T47D (cell line): ENCODE measurements at places on chromosomes 1 and 21.

- DNase-seq = no peak
These were observed 870.6 kb upstream of the ADGRL4 start for GRCh38 chr1:79877086-79877485.

GRCh38 chr1:219495737-219496408 lies 117.0 kb downstream of the ZC3H11B start:
- DNase-seq = no peak

DNA sequence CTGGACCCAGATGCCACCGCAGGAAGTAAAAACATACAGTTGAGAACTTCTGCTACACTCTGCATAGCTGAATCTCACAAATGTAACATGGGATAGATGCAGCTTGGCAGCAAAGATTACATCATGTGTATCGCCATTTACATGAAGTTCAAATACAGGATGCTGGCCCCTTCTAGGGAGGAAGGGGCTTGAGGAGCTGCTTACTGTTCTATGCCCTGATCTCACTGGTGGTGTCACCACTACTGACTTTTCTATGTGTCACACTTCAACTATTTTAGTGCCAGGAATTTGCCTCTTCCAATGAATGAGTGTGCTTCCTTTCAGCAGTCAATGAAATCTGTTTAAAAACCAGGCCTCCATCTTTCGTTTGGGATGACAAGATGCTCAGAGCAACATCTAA lies 31.1 kb downstream of the MRAP start:
- no peak for DNase-seq

- peak; percentile 8 for DNase-seq
These were observed 36.1 kb upstream of the RGS1 start for GRCh38 chr1:192539297-192540092.

DNA sequence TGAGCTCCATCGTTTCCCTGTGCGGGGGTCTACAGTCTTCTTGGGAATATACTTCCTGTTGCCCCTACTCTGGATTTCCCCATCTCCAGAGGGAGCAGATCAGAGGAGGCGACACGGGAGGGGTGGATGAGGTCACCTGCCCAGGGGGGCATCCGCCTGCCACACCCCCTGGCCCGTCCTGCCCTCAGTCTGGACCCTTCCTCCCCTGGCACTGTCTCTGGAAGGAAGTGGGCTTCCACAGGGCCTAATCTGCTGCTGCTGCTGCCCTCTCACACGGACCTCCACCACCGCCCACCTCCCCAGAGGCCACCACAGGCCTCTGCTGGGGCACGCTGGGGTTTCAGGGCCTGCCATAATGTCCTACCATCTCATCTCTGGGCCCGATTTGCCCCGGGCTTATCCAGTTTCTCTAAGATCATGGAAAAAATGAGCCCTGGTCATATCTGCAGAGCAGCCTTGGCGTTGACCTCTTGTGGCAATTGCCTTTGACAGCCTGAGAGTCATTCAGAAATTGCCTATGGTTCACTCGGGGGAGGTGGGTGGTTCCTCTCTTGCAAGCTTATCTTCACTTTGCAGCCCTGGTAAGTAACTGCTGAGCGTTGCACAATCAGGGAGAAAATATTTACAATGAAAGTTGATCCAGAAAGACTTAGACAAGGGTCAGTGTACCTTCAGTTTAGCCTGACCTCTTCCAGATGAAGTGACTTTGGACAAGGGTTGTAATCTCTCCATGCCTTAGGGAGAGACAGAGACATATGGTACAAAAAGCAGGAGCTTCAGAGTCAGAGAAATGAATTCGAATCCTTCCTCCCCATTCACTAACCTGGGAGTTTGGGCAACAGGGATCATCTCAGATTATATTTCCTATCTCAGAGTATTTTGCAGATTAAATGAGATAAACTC lies 252.4 kb downstream of the TOMM20 start:
- DNase-seq = no peak

GRCh38 chr1:186054003-186054402 lies 319.8 kb downstream of the HMCN1 start:
- peak; percentile 11 for DNase-seq

- DNase-seq = no peak
These were observed 49.0 kb downstream of the TOMM20 start for GRCh38 chr1:235079443-235080296.

DNA sequence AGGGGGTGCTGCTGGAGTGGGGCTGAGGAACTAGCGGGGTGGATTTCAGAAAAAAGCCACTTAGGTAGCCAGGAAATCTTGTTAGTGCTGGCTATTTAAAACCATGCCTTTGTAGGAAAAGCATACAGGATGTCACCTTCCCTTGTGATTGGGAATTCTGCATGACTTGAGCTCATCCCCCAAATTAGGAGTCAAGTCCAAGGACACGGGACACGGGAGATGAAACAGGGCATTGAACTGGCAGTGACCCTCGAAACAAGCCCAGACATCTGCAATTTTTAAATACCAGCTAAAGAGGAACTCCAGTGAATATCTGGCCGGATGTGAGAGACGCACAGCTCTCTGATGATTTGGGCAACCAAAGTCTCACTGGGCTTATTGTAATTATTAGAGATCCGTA lies 32.8 kb downstream of the C2CD2 start:
- DNase-seq = no peak

- no peak for DNase-seq
These were observed 26.2 kb downstream of the KIF1B start for GRCh38 chr1:10236405-10237156.

DNA sequence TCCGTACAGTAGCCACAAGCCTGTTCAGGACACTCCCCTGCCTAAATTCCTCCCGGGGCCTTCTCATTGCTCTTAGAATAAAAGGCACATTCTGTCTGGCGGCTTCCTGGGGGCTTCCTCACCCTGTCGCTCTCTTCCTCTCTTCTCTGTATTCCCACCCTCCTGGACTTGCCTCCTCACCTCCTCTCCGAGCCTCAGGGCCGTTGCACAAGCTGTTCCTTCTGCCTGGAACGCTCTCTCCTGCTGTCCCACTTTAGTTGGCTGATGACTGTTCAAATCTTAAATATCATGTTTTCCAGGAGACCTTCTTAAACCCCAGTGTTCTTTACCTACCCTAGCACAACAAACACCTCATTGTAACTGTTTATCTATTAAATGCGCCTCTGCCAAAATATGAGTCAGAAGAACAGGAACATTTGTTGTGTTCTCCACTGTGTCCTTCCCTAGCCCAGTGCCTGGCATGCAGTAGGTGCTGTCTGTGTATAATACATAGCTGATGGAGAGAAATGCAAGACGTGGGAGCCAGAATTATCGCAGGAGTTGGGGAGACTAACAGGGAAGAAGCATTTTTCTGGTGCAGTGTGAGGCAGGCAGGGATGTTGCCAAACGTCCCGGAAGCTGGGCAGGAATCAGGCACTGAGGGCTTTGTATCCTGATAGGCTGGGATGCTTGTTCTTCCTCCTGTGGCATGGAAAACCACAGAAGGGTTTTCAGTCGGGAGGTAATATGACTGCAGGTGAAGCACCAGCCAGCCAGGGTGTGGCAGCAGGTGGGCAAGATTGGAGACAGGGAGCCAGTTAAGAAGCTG lies 24.1 kb upstream of the THRAP3 start:
- peak; percentile 46 for DNase-seq

DNA sequence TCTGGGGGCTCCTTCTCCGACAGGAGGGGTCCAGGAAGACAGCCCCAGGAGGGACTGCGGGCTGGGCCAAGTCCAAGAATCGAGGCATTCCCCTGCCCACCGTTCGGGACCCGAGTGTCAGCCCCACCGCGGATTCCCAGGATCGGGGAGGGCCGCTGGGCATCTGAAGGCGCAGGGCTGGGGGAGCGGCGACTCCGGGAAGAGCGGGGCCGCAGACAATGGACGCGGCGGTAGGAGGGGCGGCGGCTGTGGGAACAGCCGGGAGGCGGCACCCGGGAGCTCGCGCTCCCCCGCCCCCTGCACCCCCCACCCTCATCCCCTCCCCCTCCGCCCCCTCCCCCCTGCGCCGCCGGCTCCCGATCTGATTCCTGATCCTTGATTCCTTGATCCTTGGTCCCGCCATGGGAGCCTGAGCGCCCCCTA lies at the start of gene VANGL2:
TSS of gene VANGL2 (plus strand) at position 342 of the 423 bp plus-strand sequence. CDS start 15,274 bp downstream, outside the sequence.
- DNase-seq = peak; percentile 34

DNA sequence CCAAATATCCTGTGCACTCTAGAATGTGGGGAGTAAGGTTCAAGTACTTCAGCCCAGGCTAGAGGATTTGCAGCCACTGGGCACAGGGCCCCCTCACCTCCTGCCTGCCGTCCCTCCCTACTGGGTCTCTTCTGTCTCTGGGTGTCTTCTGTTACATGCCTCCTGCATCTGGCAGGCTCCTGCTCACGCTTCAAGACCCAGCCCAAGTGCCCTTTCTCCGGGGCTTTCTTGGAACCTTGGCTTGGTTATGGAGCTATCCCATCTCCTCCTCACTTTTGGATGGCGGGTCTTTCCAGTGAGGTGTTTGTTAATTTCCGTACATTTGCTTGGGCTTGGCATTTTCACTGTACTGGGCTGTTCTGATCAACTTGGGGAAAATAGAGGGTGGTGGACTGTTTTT lies 129.0 kb downstream of the GALNT2 start:
- DNase-seq = no peak

DNA sequence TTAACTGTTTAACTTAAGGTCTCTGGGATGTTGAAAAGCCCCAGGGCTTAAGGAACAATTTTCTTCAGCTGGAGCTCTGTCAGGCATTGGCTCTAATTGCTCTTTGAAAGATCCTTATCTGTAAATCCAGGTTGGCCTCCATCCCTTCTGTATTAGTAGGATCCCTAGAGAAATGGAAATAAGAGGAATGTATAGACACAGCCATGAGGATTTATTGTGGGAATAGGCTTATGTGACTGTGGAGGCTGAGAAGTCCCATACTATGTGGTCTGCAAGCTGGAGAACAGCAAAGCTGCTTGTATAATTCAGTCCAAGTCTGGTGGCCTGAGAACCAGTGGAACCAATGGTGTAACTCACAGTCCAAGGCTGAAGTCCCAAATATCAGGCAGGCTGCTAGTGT lies 47.6 kb upstream of the VAV3 start:
- DNase-seq = no peak

GRCh38 chr1:24327486-24327885 lies 8.3 kb downstream of the GRHL3 start:
- DNase-seq = no peak

- no peak for DNase-seq
These were observed 54.3 kb upstream of the TARBP1 start for GRCh38 chr1:234533034-234533891.

- DNase-seq = no peak
These were observed 818 bp downstream of the FHL3 start for GRCh38 chr1:38004284-38005108.

GRCh38 chr1:162690672-162691434 lies 58.6 kb downstream of the DDR2 start:
- DNase-seq = no peak

GRCh38 chr1:86183810-86184209 lies 27.2 kb upstream of the COL24A1 start:
- DNase-seq = no peak

DNA sequence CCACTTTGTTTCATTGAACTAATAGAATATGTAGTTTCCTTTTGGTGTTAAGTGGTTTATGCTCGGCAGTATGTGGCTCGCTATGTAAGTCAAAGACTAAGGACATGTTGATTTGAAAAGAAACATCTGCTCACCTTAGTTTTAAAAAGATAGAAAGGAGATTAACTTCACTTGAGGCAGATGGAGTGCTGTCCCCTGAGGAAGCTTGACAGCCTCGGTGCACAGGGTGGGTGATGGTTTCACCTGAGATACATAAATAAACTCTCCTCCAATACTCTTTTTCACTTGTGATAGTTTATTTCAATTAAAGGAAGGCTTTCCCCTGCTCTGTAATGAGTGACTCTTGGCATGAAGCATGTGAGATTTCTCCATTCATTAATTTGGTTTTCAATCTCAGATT lies 70.8 kb upstream of the FMN2 start:
- no peak for DNase-seq

- DNase-seq = no peak
These were observed 42.6 kb upstream of the CTPS1 start for GRCh38 chr1:40936931-40937339.

DNA sequence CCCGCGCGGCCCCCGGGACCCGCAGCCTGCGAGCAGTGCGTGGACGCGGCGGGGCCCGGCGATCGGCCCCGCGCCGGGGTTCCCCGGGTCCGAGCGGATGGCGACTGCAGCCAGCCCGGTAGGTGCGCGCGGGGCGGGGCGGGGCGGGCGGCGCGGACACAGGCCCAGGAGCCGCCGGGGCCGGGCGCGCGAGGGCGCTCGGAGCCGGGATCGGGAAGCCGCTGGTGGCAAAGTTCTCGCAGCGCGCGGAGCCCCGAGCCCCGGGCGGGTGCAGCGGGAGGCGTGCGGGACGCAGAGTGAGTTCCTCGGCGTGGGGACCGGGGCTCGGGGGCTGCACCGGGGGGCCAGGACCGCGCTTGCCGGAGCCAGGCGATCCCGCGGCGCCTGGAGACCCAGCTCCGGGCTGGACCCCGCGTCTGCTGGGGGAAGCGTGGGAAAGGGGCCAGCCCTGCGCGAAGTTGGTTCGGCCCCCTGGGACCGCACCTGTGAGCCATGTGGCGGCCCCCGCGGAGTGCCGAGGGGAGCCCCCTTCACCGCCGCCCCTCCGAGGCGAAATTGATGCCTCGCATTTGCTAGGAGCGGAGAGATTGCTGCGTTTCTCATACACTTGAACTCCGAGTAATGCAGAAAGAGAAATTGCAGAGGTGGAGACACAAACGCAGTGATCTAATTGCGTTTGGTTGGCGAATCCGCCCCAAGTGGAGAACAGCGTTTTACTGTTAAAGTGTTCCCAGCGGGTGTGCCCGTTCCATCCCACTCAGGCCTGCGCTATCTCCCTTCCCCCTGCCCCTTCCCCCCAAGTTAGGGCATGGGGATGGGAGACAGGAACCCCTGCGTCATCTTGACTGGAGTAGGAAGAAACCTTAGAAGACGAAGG lies 228.9 kb upstream of the TMEM51 start:
- peak; percentile 74 for DNase-seq

DNA sequence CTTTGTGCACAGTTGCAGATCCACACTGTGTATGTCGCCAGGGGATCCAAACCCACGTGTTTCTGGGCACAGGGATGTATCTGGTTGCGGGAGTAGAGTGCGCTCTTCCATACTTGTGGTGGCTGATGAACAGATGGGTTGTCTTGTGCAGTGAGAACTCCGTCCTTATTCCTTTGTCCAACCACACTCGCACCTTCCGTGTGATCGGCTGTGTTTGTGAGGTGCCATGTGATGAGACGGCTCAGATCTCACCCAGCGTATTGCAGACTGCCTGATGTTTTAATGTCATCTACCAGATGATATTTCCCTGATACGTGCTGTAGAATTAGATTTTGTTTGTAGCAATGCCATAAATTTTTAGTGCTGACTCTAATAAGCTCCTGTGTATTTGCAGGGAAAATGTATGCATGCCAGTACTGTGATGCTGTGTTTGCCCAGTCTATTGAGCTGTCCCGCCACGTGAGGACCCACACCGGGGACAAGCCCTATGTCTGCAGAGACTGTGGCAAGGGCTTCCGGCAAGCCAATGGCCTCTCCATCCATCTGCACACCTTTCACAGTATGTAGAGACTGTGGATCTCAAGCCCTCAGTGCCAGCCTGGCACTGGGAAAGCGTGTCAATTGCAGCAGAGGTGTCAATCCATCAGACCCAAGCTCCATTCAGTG lies 46.2 kb upstream of the EPHA8 start:
- DNase-seq = no peak

GRCh38 chr1:40723196-40723955 lies 31.9 kb downstream of the NFYC start:
- DNase-seq = peak; percentile 84
